HCT116 (cell line): ENCODE measurements at places on chromosomes 6 and 20. TPM values are rescaled to one million over a fixed set of nuclear protein-coding genes. Genes with fewer than 3 reads are reported as not detected.

GRCh38 chr20:36542516-36543183 is 1.3 kb downstream of the MYL9 start:
- DNase-seq, result no peak

- no peak for DNase-seq
Observed at GRCh38 chr6:45044086-45044485, 284.0 kb upstream of the RUNX2 start.

DNA sequence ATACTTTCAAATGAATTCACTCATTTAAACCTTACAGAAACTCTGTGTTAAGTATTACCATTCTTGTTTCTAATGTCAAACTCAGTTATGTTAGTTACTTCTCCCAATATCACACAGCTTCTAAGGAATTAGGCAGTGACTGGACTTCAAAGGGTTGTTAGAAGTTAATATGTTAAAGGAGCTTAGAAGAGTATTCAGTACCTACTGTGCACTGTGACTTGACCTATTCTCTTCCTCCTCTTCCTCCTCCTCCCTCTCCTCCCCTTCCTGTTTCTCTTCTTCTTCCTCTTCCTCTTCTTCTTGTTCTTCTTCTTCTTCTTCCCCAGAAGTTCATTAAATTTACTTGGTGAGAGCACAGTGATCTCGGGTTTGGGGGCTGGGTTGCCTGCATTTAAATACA is 325.6 kb upstream of the SLC35B3 start:
- DNase-seq, result no peak

GRCh38 chr6:18845896-18846295 is 458.7 kb downstream of the RNF144B start:
- no peak for DNase-seq

GRCh38 chr20:55961376-55962330 is 43.7 kb downstream of the CBLN4 start:
- no peak for DNase-seq

GRCh38 chr6:166025149-166025898 is 142.3 kb downstream of the TBXT start:
- DNase-seq, result no peak

- DNase-seq, result peak; percentile 71
Observed at GRCh38 chr6:117605169-117605826, 3.0 kb upstream of the GOPC start.

DNA sequence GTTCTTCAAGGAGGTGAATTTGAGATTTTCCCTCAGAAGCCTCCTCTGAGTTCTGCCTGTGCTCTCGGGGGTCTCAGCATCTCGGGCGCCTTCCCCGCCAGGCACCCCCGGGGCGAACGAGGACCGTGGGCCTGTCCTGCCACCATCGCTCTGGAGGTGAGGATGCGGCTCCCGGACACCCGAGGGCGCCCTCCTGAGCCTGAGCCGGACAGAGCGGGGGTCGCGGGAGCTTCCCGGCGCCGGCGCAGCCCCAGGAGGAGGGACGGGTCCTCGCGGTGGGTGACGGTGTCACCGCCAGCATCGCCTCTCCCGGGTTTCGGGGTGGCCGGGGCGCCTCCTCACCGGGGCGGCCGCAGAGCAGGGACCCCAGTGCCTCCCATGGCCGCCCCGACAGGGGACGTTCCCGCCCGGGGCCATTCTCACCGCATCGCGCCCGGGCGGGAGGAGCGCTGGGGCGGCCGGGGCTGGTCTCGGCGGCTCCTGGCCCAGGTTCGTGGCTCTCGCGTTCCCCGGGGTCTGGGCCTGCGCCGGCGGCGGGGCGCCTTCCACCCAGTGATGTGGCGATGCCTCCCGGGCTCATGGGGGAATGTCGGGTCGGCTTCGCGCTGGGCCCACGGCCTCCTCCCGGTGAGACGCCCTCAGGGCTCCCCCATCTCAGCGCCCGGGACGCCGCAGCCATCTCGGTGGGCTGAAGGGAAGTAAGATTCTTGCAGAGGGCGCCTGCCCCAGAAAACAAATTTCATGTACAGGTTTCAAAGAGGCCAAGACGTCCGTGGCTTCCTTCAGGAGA is 210.5 kb downstream of the ERMARD start:
- DNase-seq, result no peak

- DNase-seq, result no peak
Observed at GRCh38 chr6:46103441-46104115, 26.2 kb upstream of the ENPP4 start.

DNA sequence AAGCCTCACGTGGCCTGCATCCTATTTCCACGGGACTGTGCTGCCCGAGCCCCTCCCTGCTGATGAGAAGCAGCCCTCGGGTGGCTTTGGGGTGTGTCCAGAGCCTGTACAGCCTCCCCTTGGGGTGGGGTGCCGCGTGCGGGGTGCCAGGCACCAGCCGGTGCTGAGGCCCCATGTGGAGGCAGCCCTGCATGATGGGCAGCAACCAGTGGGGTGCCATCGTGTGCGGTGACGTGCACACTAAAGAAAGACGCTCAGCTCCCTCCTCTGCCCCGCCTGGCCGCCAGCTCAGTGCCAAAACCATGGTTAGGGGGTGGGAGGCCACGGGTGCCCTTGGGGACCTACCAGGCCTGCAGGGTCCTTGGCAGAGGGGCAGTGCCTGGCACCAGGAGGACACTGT is 26.2 kb downstream of the NTSR1 start:
- no peak for DNase-seq

GRCh38 chr6:112286010-112286409 is 31.6 kb upstream of the LAMA4 start:
- DNase-seq, result no peak

DNA sequence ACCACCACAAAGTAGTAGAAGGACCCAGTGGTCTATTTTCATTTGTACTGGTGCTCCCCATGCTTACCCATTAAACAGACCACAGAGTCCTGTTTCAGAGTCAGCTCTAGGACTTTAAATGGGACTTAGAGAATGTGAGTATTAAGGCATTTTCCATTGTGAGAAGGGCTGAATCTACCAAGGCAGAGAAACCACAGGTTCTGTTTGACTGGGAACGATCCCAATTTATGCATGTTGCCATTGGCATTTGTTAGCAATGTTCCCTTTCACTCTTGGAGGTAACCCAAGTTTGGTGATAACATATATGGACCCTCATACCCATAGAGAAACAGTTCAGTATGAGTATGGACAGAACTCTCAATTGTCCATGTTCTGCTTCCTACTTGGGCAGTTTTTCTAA is 672.8 kb downstream of the KIF16B start:
- no peak for DNase-seq

GRCh38 chr6:107977283-107977682 is 19.3 kb upstream of the SEC63 start:
- DNase-seq, result no peak

- no peak for DNase-seq
Observed at GRCh38 chr20:49399329-49399728, 83.1 kb downstream of the KCNB1 start.

DNA sequence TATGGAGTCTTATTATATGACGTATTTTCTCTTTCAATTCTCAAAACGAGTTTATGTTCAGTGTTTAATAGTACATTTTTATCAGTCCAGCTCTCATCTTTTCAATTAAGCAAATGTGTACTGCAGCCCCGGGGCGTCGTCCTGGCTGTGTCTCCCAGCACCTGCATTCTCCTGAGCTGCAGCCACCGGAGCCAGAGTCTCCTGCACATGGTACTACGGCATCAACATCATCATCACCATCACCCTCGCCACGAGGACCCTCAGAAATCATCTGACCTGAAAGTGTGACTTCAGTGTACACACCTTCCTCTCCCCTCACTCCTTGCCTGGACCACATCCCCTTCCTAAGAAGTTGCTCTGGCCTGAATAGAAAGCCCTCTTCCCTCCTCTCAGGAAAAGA is 267.7 kb upstream of the ARID1B start:
- DNase-seq, result no peak

GRCh38 chr6:27053738-27054137 is 193.8 kb upstream of the PRSS16 start:
- no peak for DNase-seq

DNA sequence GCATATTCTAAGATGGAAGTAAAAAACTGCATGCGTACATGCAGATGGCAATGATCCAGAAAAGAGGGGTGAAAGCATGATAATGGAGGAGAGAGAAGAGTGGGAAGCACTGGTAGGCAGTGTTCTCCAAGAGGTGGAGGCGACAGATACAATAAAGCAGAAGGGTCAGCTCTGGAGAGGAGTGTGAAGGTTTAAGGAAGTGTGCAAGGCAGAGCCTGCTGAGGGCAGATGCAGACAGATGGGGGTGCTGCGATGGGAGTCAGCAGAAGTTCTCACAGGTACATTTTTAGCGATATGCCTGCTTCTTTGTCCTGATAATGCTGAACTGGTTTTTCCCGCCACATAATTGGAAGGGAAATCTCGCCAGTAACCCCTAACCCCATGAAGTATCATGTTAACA is 81.1 kb upstream of the C6orf118 start:
- DNase-seq, result no peak

- DNase-seq, result no peak
Observed at GRCh38 chr6:136085370-136086115, 164.6 kb downstream of the MTFR2 start.

- no peak for DNase-seq
Observed at GRCh38 chr6:37889486-37889885, 70.0 kb downstream of the ZFAND3 start.

DNA sequence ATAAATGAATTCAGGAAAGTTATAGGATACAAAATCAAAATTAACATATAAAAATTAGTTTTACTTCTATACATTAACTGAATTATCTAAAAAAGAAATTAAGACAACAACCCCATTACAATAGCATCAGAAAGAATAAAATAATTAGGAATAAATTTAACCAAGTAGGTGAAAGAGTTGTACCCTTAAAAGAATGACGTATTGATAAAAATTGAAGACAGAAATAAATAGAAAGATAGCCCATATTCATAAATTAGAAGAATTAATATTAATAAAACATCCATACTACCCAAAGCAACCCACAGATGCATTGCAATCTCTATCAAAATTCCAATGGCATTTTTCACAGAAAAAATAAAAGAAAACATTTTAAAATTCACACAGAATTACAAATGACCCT is 242.8 kb downstream of the MMUT start:
- no peak for DNase-seq

DNA sequence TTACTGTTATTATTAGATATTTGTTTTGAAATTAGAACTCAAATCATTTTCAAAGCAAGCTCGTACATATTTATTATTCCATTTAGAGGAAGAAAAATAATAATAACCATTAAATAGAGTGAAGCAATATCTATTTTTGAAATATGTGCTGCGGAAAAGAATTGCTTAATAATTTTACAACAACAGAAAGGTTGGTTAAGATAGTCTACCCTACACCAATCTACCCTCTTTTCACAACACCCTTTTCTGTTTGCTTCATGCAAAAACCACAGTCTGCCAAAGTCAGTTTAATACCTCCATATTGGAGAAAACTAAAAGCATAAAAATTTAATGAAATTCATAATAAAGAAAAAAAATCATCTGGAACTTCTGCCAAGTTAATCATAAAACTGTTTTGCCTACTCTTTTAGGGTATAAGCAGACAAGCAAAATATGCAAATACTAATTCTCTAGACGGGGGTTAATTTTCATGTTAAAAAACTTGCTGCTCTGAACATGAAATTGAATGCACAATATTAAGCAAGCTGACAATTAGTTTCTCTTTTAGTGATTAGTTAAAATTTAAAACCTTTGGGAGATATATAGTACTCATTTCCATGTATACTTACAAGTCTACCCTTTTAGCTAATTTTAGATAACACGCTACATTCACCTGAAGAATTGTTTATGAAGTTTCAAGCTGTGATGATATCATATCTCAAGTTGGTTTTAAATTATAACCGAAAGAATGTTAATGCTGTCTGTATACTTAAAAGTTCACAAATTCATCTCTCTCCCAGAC is 100.2 kb downstream of the AHI1 start:
- no peak for DNase-seq

- DNase-seq, result no peak
Observed at GRCh38 chr6:136039185-136039584, 187.7 kb downstream of the PDE7B start.

GRCh38 chr20:37726321-37726720 is 32.5 kb downstream of the CTNNBL1 start:
- DNase-seq, result no peak

- DNase-seq, result peak; percentile 29
Observed at GRCh38 chr20:2206957-2207769, 88.6 kb upstream of the TGM3 start.

DNA sequence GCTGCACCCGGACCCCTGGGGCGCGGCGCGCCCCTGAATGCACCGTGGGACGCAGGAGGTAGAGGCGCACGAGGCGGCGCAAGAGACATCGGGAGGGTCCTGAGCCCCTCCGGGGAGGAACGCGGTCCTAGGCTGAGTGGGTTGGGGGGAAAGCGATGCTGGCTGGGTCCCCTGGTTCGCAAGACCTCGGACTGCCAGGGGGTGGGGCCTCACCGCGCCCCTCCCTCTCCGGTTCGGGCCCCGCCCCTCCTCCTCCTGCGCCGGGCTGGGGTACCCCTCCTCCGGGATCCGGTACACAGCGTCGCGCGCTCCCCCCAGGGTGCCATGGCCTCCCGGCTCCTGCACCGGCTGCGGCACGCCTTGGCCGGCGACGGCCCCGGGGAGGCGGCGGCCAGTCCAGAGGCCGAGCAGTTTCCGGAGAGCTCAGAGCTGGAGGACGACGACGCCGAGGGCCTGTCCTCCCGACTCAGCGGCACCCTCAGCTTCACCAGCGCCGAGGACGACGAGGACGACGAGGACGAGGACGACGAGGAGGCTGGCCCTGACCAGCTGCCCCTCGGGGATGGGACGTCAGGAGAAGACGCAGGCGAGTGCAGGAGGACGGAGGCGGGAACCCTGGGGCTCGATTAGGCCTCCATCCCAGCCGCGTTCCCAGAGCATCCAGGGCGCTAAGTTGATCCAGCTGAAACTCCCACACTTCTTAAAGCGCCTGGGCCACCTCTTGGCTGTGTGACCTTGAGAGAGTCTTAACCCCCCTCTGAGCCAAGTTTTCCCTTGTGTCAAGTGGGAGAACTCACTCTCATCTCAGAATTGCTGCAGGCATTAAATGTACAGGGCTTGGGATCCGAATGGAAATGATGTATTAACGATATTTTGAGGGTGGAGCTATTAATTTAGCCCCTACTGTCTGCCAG is 541 bp downstream of the SNX21 start:
- DNase-seq, result no peak

GRCh38 chr20:56810141-56810540 is 181.0 kb downstream of the TFAP2C start:
- DNase-seq, result no peak

GRCh38 chr6:43081043-43081442 is 4.9 kb downstream of the PTK7 start:
- DNase-seq, result no peak

The PSMA7 gene
- total RNA-seq, result 364 TPM

The GSTA4 gene
- total RNA-seq, result 2.2 TPM

The FITM2 gene
- total RNA-seq, result 5.2 TPM

The CRNKL1 gene
- total RNA-seq, result 20.4 TPM

The PFDN6 gene
- total RNA-seq, result 90.5 TPM

The SPTLC3 gene
- total RNA-seq, result not detected

The PPP1R14C gene
- total RNA-seq, result 7.8 TPM

The HLA-DOB gene
- 0.64 TPM for total RNA-seq
